ENCODE measurements at places on chromosomes 11 and 22.

GRCh38 chr11:24685821-24686220, 189.0 kb downstream of the LUZP2 start:
- no peak for DNase-seq

GRCh38 chr11:36365907-36366306, 69.8 kb downstream of the PRR5L start:
- DNase-seq: no peak

DNA sequence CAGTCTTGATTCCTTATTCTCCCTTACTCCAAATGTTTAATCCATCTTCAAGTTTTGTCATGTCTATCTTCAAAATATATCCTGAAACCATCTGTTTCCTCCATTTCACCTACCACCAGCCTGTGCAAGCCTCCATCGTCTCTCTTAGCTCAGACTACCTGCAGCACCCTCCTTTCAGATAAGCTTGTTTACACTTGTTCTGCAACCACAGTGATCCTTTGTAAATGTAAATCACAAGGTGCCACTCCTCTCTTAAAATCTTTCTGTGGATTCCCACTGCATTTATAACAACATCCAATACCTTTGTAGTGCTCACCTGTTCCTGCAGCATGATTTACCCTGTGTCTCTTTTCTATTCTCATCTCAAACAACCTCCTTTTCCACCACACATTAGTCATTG, 31.8 kb upstream of the GPR83 start:
- no peak for DNase-seq

- DNase-seq: no peak
These were observed 95.5 kb downstream of the COMMD9 start for GRCh38 chr11:36193721-36194120.

DNA sequence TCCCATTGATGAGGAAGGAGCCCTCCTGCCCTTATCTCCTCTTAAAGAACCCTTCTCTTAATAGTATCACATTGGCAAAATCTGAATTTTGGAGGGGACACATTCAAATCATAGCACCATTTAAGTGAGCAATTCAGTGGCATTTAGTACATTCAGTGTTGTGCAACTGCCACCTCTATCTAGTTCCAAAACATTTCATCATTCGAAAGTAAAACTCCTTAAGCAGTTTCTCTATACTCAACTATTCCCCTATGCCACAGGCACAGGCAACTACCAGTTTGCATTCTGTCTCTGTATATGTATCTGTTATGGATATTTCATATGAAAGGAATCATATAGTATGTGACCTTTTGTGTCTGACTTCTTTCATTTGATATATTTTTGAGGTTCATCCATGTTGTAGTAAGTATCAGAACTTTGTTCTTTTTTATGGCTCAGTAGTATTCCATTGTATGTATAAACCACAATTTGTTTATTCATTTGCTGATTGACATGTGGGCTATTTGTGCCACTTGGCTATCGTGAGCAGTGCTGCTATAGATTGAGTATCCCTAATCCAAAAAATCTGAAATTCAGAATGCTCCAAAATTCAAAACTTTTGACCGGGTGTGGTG, 22.9 kb downstream of the FAR1 start:
- DNase-seq: no peak

- no peak for DNase-seq
These were observed 98.6 kb upstream of the BLID start for GRCh38 chr11:122214567-122214966.

DNA sequence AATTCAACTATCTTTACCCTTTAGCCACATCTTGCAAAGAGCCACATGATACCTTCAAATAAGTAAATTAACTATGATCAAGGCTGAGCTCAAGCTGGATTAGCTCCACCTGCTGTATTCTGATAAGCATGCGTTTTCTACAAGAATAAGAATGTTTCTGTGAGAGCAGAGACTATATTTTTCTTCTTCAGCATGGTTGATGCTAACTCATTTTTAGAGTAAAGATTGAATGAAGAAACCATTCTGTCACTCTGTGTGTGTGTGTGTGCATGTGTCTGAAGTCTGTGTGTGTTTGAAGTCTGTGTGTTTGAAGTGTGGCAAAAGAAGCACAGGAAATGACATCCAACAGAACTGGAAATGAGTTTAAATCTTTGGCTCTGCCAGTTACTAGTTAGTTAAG, 12.0 kb upstream of the LAYN start:
- DNase-seq: no peak

GRCh38 chr11:116093481-116094270, 589.5 kb upstream of the CADM1 start:
- DNase-seq: no peak

DNA sequence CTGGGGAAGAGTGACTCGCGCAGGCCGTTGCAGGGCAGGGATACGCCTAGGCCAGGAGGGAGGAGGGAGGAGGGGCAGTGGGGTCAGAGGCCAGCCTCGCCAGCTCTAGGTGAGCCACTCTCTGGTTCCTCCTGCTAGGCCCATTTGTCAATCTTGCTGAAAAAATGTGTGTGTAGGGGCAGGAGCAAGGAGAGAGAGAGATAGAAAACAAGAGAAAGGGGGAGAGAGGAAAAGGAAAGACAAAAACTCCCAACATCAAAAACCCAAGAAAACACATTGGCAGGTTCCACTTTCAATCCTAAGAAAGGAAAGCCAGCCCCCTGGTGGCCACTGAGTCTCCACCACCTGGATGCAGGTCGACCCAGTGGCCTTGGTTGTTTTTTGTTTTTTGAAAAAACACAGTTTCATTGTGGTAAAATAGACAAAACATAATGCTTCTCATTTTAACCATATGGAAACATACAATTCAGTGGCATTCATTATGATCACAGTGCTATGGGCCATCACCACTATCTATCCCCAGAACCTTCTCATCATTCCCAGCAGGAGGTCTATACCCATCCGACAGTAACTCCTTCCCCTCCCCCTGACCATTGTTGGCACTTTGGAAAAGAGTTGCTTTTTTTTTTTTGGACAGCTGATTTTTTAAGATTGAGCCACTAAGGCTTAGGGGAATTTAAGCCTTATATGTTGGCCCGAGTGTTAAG, 10.9 kb downstream of the OMP start:
- DNase-seq: no peak

- DNase-seq: no peak
These were observed 7.1 kb upstream of the ENDOD1 start for GRCh38 chr11:95082576-95083001.

- no peak for DNase-seq
These were observed 15.2 kb downstream of the DHCR7 start for GRCh38 chr11:71432761-71433647.

DNA sequence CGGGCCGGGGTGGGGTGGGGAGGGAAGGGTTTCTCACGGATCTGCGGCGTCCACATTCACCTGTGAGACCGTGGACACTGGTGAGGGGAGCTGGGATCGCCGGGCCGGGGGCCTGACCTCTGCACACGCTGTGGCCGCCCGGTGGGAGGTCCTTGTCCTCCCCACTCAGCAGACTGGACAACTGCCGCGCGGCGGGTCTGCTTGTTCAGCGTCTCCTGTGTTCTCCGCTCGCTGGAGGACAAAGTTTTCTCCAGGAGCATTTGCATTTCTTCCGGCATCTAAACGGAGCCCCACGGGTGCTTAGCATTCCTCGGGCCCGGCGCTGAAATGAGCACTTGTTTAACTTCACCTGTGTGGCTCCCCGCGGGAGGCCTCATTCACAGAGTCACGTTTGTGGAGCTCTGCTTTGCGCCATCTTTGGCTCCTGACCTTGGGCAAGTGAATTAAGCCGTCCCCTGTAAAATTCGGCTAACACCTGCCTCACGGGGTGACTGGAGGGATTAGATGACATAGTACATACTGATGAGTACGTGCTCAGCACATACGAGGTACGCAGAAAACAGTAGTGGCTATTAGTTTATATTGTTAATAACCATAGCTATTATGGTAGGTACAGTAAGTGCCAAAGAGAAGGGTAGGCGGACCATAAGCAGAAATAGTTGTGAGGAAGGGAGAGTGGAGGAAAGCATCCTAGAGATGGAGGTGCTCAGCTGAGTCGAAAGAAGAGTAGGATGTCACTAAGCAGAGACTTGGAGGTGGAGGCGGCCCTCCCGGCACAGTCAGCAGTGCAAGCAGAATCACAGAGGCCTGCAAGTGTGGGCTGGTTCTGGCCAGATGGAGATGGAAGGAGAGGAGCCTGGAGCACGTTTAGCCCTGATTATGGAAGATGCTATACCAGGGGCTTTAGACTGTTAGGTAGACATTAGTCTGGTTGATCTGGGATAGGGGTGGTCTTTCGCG, 885 bp downstream of the TRMU start:
- no peak for DNase-seq

DNA sequence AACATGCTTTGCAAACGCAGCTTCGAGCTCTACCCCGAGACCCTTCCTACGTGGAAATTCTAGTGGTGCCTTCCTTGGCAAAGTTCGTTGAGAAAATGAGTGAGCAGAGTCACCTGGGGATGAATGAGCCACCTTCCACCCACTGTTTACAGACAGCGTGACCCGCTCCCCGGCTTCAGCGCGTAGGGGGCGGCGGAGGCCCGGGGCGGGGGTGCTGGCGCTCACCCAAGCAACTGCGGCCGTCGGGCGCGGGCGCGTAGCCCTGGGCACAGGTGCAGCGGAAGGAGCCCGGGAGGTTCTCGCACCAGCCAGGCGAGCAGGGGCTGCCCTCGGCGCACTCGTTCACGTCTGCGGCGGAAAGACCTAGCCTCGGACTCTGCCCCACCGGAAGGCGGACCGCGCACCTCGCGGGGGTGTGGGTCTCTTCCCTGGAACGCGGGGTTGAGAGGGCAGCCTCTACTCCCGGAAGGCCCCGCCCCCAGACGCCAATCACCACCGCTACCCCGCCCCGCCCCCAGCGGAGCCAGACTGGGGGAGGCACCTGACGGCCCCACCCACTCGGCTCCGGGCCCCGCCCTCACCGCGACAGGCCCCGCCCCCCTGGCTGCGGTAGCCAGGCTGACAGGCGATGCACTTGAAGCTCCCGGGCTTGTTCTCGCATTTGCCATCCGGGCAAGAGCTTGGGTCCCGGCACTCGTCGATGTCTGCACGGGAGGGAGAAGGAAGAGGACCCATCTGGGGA, 11.8 kb downstream of the LTBP3 start:
- peak; percentile 99 for DNase-seq

GRCh38 chr11:22554221-22554620, 71.4 kb downstream of the FANCF start:
- no peak for DNase-seq

DNA sequence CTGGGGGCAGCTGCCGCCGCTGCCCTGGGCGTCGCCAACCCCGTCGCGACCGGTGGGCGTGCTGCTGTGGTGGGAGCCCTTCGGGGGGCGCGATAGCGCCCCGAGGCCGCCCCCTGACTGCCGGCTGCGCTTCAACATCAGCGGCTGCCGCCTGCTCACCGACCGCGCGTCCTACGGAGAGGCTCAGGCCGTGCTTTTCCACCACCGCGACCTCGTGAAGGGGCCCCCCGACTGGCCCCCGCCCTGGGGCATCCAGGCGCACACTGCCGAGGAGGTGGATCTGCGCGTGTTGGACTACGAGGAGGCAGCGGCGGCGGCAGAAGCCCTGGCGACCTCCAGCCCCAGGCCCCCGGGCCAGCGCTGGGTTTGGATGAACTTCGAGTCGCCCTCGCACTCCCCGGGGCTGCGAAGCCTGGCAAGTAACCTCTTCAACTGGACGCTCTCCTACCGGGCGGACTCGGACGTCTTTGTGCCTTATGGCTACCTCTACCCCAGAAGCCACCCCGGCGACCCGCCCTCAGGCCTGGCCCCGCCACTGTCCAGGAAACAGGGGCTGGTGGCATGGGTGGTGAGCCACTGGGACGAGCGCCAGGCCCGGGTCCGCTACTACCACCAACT, 1.0 kb downstream of the FUT4 start:
- DNase-seq: peak; percentile 6

DNA sequence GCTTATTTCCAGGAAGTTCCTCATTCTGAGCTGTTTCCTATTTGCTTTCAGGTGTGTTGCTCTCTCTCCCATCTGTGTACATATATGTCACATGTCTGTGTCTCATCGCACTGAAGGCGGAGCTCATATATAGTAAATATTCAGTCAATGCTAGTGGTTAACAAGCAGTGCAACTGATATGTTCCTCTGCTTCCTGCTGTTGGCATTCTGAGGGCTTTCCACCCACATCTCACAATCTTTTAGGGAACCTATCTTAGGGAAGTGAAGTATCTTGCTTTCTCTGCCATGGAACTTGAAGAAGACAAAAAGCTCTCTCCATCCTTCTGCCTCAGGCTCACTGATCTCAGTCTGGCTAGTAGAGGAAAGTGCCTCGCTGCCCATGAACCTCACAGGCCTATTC, 139.8 kb downstream of the TTC17 start:
- no peak for DNase-seq

GRCh38 chr11:12842933-12843636, 166.0 kb upstream of the RASSF10 start:
- DNase-seq: no peak

- DNase-seq: no peak
These were observed 68.3 kb downstream of the NFAM1 start for GRCh38 chr22:42363892-42364291.

- no peak for DNase-seq
These were observed 101.9 kb downstream of the WT1 start for GRCh38 chr11:32333320-32333991.

- no peak for DNase-seq
These were observed 6.0 kb upstream of the FLRT1 start for GRCh38 chr11:64029773-64030172.

GRCh38 chr11:68659158-68659921, 25.0 kb upstream of the GAL start:
- DNase-seq: no peak

GRCh38 chr22:22709719-22710445, 65.5 kb downstream of the GGTLC2 start:
- no peak for DNase-seq

DNA sequence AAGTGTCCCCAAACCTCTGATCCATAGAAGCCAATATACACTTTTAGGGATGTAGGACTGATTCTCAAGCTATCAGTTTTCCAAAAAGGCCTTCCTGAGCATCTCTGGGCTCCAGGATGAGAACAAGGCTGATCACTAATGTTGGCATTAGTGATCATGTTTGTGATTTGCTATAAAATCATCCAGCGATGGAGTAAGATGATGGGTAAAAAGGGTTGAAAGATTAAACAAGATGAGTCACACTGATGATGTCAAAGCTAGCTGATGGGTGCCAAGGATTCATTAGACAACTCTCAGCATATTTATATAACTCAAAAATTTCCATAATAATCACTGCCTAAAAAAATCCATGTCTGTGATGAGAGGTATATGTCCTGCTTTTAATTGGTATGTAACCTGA, 42.8 kb downstream of the ZNF280B start:
- DNase-seq: no peak

DNA sequence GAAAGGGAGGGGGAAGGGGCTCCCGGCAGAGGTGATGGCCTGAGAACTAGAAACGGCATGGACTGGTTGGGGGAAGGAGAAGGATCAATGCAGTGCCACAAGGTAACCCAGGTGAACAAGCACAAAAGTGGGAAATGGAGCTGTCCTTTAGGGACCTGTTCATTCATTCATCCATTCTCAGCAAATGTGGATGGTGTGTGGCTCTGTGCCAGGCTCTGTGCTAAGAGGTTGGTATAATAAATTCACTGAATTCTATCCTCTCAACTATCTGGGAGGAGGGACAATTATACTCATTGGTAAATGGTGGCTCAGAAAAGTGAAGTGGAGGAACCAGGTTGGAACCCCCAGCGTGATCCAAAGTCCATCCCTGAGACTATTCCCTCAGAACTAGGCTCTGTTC, 18.6 kb upstream of the ARAP1 start:
- DNase-seq: no peak

GRCh38 chr11:130478881-130479280, 30.4 kb downstream of the ADAMTS15 start:
- DNase-seq: no peak

- no peak for DNase-seq
These were observed 911.9 kb downstream of the METTL15 start for GRCh38 chr11:29019960-29020683.

Measured in activated CD4-positive, alpha-beta T cell treated with anti-CD3 and anti-CD28 coated beads, Interleukin-2, amount 50 U/mL, for 24 hours (primary cell).